ENCODE measurements at places on chromosomes 12 and 14. TPM values are rescaled to one million over a fixed set of nuclear protein-coding genes. Genes with fewer than 3 reads are reported as not detected.

DNA sequence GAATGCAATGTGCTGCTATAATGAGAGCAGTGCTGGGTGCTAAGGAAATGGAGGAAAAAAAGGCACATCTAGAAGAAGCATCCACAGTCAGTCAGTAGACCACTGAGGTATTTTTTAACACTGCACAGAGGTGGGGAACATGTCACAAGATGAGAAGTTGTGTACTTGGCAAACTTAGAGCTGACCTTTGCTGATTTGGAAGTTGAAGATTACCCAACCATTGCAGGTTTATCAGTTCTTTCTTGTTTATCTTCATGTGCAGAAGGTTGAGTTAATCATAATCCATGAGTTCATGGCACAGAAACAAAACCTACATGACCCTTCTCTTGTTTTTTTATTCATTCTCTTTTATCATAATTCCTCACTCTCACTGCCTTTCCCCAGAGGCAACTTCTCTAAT lies 3.2 kb upstream of the PAH start:
- no peak for DNase-seq

- no peak for DNase-seq
Observed at GRCh38 chr12:122523280-122523679, 3.5 kb downstream of the RSRC2 start.

GRCh38 chr12:124705545-124706138 lies 138.2 kb upstream of the NCOR2 start:
- DNase-seq: no peak

DNA sequence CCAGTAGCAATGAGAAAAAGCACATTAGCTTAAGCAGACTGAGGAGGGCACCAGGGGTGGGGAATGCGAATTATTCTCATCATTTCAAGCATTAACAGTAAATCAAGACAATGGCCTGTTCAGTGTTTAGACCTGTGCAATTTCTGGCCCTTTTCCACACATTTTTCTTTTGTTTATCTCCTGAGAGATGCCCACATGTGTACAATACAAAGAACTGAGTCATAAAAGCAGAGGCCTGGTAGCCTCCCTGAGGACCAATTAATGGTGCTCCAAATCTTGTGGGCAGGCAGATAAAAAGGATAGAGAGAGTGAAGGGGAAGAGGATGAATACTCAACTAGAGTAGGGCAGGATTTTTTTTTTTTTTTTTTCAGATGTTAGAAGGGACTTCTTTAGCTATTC lies 480.8 kb downstream of the RERGL start:
- no peak for DNase-seq

- no peak for DNase-seq
Observed at GRCh38 chr12:120650233-120650690, 9.8 kb downstream of the CABP1 start.

- DNase-seq: no peak
Observed at GRCh38 chr14:102675396-102675795, 82.9 kb downstream of the RCOR1 start.

- no peak for DNase-seq
Observed at GRCh38 chr14:25017562-25017961, 32.4 kb downstream of the STXBP6 start.

DNA sequence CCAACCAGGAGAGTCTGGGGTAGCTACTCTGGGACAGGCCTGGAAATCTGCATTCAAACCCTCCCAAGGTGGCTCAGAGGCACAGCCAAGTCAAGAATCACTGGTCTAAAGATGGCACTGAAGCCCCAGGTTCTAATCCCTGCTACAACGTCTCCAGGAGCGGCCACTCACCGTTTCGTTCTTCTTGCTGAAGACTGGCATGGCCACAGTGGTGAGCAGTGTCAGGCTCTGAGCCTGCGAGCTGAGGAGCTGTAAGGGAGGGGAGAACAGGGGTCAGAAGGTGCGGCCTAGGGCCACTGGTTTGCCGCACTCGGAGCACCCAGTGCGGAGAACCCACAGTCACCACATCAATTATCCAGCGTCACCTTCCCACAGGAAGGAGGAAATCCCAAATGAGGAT lies 38.8 kb downstream of the CACNA2D4 start:
- DNase-seq: no peak

DNA sequence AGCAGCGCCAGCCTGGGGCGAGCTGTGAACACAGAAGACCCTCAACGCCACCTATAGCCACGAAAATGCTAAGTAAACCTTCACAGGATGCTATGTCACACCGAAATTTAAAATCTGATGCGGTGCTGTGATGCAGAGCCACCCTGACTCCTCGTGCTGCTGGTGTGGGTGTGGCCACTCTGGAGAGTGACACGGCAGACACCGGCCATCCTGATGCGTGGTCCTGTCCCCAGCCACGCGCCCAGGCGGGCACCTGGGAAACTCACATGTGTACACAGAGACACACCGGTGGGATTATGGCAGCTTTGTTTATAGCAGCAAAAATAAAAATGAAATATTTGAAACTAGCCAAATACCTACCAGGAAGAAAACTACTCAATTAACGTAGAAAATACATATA lies 138.3 kb upstream of the SFSWAP start:
- DNase-seq: no peak

DNA sequence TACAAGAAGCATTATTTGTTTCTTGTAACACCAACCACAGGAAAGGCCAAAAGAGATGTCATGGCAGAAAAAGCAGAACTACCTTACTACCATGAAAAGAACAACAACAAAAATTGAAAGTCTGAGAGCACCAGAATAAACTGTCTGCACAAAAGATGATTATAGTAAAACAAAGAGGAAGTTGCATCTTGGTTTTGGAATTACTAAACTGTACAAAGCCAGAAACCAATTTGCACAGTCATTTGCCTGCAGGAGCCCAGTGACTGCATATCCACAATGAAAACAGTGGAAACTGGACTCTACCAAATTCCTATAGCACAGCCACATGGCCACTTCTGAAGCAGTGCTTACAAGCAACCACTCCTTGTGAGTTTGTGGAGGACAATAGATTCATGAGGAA lies 276.2 kb downstream of the SSPN start:
- DNase-seq: no peak

DNA sequence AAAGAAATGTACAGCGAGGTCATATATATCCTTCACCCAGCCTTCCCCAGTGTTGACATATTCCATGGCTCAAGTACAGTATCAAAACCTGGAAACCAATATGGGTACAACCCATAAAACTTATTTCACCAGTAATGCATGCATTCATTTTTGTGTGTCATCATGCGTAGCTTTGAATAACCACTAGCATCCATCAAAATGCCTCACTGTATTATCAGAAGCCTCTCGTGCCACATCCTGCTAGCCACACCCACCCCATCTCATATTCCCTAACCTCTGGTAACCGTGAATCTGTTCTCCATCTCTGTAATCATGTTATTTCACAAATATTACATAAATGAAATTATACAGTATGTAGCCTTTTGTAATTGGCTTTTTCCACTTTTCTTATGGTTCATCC lies 314.3 kb downstream of the RAD51B start:
- DNase-seq: no peak

The SLC10A1 gene
- not detected for total RNA-seq

The ZNF891 gene
- total RNA-seq: 2.4 TPM

The STON2 gene
- total RNA-seq: 6.2 TPM

All from PC-9 (cell line).